ENCODE measurements at places on chromosomes 13 and 19.

DNA sequence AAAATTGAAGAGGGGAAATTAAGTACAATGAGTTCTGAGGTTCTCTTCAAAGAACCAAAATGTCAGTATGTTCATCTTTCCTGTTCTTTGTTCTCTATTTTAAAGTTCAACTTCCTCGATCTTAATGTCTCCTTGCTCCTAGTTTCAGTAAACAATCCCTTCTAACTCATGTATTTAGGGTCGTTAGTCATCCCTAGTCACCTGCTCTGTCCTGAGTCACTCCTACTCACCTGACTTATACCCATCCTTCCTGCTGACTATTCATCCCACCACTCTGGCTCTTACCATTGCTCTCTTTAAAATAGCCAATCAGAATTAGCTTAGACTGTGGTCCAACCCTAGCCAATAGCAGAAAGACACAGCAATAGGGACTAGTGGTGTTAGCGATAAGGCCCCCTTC lies 24.3 kb downstream of the ZNF90 start:
- no peak for DNase-seq

GRCh38 chr13:110583178-110583865 lies 21.8 kb upstream of the RAB20 start:
- DNase-seq = no peak

DNA sequence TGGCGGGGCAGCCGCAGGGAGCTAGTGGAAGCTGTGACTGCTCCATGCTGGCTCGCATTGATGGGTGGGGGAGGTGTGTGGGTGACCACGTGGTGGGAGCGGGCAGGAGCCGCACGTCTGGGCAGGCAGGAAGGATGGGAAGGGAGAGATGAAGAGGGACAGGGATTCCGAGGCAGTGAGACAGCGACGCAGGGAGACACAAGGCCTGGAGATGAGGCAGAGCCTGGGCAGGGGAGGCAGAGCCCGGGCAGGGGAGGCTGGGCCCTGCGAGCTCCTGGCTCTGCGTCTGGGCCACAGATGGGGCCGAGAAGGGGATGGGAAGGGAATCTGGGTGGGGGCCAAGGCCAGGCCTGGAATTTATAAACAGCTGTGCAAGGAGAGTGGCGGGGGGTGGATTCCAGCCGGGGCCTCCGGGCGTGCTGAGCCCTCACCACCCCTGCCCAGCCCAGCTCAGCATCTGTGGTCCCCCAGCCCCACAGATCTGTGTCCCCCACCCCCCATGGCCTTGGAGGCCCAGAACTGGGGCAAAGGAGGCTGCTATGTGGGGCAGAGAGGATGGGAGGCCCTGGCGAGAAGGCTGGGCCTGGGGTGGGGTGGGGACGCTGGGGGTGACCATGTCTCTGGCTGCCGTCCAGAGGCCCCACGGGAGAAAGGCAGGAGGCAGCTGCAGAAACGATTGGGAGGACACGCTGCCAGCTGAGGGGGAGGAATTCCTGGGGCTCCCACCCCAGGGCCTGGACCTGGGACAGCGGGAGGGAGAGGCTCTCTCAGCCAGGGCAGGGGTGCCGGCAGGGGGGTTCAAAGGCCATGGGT lies 6.0 kb downstream of the EHD2 start:
- peak; percentile 95 for DNase-seq

DNA sequence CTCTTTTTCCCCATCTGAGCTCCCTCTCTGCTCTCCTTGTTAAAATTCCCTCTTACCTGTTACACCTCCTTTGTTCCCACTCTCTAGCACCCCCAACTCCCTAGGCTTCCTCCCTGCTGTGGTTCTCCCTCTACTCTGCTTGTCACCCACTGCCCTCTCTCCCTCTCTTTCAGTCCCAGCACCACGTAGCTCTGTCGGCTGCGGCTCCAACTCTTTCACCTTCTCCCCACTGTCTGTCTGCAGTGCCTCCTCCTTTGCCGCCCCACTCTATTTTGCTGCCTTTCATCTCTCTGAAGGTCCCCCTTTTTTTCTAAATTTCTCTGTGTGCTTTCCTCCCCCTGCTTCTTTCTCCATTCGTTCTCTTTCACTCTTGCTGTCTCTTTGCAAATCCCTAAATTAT lies 1.1 kb downstream of the ZNF836 start:
- DNase-seq = no peak
